ENCODE measurements at places on chromosomes 4 and X.

- no peak for DNase-seq
Observed at GRCh38 chr4:140189805-140190204, 35.8 kb upstream of the MAML3 start.

GRCh38 chr4:3747581-3747904 is 18.6 kb upstream of the ADRA2C start:
- DNase-seq: no peak

- DNase-seq: no peak
Observed at GRCh38 chr4:36236159-36236558, 8.2 kb downstream of the ARAP2 start.

DNA sequence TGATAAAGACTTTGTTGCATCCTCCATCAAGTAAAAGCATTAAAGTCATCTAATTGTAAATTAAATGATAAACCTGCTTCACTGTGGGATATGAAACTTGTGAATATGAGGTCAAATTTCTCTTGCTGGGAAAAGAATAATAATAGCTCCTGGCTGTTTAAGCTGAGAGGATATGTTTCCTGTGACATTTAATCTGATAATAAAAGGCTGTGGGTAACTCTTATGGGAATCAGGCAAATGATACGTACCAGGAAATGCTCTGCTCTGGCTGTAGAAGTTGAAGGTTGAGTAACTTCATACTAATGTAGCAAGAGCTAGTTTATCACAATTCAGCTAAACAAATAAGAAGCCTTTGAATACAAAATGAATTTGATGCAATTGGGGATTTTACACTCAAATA is 574.6 kb downstream of the RAPGEF2 start:
- no peak for DNase-seq

DNA sequence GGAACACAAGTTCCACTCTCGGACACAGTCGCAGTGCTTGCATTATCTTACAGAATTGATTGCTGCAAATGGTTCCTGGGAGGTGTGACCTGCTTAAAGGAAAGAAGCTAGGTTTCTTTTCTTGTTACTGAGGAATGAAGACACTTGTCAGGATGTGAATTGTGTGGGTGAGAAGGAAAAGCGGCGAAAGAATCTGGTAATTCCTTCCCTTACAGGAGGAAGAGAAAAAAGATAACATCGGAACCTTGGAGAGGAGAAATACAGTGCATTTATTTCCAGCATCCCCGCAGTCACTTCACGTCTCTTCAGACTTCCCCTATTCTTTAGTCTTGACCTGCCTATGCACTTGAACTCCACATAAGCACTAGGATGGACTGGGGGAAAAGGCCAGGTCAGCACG is 389 bp upstream of the CCSER1 start:
- DNase-seq: no peak

DNA sequence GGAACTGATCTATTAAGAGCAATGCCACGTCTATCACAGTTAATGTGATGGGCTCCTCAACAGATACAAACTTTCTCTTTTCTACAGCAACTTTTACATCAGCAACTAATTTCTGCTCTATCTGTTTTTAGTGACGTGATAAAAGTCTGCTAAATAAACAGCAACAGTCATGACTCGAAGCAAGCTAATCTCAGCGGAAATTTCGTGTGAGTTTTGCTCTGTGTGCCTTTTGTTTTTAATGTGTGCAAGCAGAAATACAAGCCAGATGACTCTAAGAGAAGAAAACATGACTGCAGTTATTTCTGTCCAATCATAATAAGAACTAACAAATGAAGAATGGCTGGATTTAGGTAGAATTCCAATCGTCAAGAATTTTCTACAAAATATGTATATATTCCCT is 214.3 kb downstream of the LDB2 start:
- DNase-seq: no peak

DNA sequence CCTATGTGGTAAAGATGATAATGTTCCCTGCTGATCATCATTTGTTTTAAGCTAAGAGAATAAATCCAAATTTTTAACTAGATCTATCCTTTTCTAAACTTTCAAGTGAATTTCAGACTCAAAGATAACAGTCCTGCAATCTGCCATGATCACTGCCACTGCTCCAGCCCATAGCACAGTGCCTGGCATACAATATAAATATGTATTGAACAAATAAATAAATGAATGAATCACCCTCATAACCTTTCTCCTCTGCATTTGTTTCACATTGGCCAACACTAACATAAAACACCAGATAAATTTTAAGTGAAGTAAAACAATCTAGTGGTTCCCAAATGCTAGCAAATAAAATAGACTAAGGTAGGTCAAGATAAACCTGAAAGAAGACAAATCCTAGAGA is 439.0 kb downstream of the GPM6A start:
- no peak for DNase-seq

GRCh38 chrX:133852837-133853356 is 132.5 kb downstream of the GPC3 start:
- DNase-seq: no peak

GRCh38 chrX:66163849-66164411 is at the start of gene HEPH:
TSS of gene HEPH (plus strand) at chrX:66164247. CDS start at chrX:66170571, 6,324 bp downstream.
- DNase-seq: no peak

DNA sequence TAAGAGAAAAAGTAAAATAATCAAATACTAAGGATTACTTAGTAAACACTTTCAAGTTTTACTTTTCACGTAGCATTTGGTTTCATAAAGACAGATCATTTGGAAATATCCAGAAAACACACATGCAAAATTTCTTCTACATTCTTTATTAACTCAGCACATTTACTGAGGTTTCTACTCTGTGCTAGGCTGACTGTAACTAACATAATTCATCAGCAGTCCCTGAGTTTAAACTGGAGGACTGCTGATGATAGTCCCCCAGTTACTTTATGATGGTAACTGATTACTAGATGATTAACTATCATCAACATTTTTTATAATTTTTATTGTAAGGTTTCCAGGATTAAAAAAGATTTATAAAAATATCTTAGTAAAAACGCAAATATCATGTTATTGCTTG is 12.3 kb downstream of the LEF1 start:
- DNase-seq: no peak

GRCh38 chr4:16111533-16111932 is 27.7 kb upstream of the PROM1 start:
- no peak for DNase-seq

DNA sequence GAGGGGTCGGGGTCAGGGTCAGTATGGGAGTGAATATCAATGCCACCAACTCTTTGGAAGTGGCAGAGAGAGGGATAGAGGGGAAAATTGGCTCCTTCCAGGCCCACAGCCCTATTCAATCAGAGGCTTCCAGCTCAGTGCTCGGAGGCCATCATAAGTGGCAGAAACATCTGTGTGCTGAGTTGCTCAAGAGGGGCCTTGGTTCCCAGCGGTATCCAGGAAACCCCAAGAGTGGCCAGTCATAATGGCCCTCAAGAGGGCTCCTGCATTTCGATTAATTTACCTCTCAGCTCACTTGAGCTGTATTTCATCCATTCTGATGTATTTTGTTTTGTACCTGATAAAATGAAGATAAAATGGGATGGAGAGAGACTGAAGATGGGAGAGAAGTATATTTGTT is 154.3 kb upstream of the EOLA2 start:
- no peak for DNase-seq

DNA sequence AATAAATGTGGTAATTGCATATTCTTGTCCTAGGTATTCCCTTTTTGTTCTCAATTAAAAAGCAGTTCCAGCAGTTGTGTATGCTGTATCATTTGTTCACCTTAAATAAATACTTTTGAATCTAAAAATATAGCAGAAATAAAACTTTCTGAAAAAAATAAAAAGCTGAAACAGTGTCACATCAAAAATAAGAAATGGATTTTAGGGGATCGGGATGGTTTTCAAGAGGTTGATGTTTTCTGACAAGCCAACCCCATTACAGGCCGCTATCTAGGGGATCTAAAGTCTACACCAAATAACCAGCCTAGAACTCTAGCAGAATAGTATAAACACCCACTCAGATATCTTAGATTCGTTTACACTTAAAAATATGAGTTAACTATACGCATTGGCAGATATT is 95.4 kb upstream of the MAML3 start:
- no peak for DNase-seq

GRCh38 chr4:94344457-94344856 is 1.8 kb upstream of the HPGDS start:
- no peak for DNase-seq

GRCh38 chr4:29311247-29311646 is 1408.9 kb upstream of the PCDH7 start:
- no peak for DNase-seq

- DNase-seq: no peak
Observed at GRCh38 chr4:90950385-90950841, 823.2 kb downstream of the CCSER1 start.

- DNase-seq: no peak
Observed at GRCh38 chr4:148255344-148255720, 186.9 kb downstream of the NR3C2 start.

DNA sequence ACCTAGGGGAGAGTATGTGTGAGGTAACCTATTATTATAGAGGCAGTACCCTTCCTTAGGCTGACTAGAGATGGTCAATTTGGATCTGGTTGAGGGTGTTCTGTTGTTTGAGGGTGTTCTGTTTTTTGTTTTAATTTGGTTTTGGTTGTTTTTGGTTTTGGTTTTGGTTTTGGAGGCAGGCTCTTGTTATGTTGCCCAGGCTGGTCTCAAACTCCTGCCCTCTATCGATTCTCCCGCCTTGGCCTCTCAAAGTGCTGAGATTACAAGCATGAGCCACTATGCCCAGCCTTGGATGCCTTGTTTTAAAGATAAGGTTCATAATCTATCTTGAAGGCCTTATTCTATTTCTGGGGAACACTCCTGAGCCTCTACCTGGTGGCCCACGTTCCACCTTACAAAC is 912 bp downstream of the CXorf65 start:
- no peak for DNase-seq

- DNase-seq: no peak
Observed at GRCh38 chr4:10671366-10671765, 13.2 kb downstream of the CLNK start.

- DNase-seq: no peak
Observed at GRCh38 chr4:55184600-55185523, 59.5 kb upstream of the KDR start.

GRCh38 chrX:40434947-40435346 is 145.8 kb upstream of the ATP6AP2 start:
- DNase-seq: no peak

- DNase-seq: no peak
Observed at GRCh38 chr4:56704089-56704871, 23.2 kb upstream of the HOPX start.

GRCh38 chr4:4871573-4872313 is 12.3 kb downstream of the MSX1 start:
- no peak for DNase-seq

DNA sequence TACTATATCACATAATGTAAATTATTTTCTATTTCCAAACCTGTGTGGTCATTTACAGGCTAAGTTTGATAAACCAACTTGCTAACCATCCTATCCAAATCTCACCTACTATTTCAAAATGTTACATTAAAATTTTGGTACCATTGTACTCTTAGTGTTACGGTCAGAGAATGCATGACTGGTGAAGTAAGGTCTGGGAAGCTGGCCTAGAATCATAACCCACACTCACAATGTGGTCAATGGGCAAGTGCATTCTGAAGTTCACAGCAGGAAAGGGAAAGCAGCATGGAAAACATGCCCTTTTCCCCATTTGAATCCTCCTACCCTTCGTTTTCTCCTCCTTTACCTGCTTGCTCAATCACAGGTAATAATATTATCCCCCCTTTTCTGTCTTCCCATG is 54.4 kb downstream of the PPP3CA start:
- DNase-seq: no peak

GRCh38 chr4:105714071-105714521 is 5.5 kb downstream of the GSTCD start:
- DNase-seq: no peak

Measured in right lobe of liver (tissue), 6 donors.